Uterus (tissue), 4 donors: ENCODE measurements at places on chromosomes 12 and 14.
A peak's percentile ranks its signal among the peaks of the same experiment; 100 is the strongest.

DNA sequence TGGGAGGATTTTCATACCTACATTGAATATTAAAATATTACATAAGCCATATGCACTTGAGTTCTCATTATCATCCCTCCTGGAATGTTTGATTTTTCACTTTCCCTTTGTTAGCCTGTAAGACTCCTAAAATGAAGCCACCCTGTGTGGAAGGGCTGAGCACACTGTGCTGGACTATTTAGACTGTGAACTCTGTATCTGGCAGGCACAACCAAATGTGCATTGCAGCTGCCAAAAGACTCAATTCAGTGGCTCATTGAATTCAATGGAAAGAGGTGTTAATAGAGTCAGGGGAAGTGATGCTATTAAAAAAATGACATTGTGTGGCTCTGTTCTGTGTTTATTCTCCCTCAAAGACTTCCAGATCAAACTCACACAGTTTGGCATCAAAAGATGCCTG is 111.1 kb downstream of the SMOC1 start:
- H3K27me3 ChIP-seq, result no peaks in the 10 kb centered on the region
- no peaks in the 10 kb centered on the region for H3K36me3 ChIP-seq
- no peak overlapping the region for H3K4me3 ChIP-seq
- no peaks in the 10 kb centered on the region for H3K4me1 ChIP-seq
- DNase-seq, result no peak

DNA sequence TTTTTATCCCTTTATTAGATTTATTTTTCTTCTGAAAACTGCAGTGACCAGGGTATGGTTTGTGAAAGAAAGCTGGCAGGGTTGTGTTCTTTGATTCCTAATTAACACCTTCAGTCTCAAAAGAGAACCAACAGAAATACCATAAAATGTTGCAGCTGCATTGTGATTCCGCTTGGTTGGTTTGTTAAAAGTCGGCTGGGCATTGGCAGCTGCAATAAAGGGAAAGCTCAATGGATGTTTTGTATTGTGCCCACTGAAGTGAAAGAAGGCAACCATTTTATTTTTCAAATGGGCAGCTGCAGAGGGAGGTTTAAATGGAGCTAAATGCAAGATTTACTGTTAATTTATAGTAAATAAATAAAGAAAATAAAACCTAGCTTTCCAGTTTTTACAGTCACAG is 16.7 kb downstream of the LGR5 start:
- no peak overlapping the region for H3K4me3 ChIP-seq
- DNase-seq, result no peak
- H3K36me3 ChIP-seq, result no peaks in the 10 kb centered on the region
- H3K27me3 ChIP-seq, result peaks cover 3% of the 10 kb centered on the region

- H3K4me3 ChIP-seq, result no peak overlapping the region
- no peak overlapping the region for H3K27ac ChIP-seq
- H3K27me3 ChIP-seq, result no peaks in the 10 kb centered on the region
- DNase-seq, result no peak
- H3K4me1 ChIP-seq, result no peaks in the 10 kb centered on the region
These were observed 32.6 kb upstream of the ANO6 start for GRCh38 chr12:45183246-45183645.

- H3K36me3 ChIP-seq, result no peaks in the 10 kb centered on the region
- DNase-seq, result no peak
- no peaks in the 10 kb centered on the region for H3K4me1 ChIP-seq
- no peak overlapping the region for H3K4me3 ChIP-seq
- H3K27ac ChIP-seq, result no peak overlapping the region
These were observed 164.8 kb downstream of the AACS start for GRCh38 chr12:125229878-125230530.

GRCh38 chr14:53634793-53635192 is 321.8 kb downstream of the BMP4 start:
- H3K27me3 ChIP-seq, result no peaks in the 10 kb centered on the region
- H3K36me3 ChIP-seq, result no peaks in the 10 kb centered on the region

GRCh38 chr12:123671876-123672275 is 963 bp downstream of the TCTN2 start:
- DNase-seq, result no peak
- H3K27me3 ChIP-seq, result no peaks in the 10 kb centered on the region
- H3K4me3 ChIP-seq, result peak overlapping the region; percentile 94
- H3K27ac ChIP-seq, result no peak overlapping the region
- no peaks in the 10 kb centered on the region for H3K36me3 ChIP-seq

GRCh38 chr12:116368196-116369194 is 91.0 kb upstream of the MED13L start:
- no peak for DNase-seq
- no peaks in the 10 kb centered on the region for H3K27me3 ChIP-seq
- no peaks in the 10 kb centered on the region for H3K4me1 ChIP-seq
- H3K36me3 ChIP-seq, result no peaks in the 10 kb centered on the region

DNA sequence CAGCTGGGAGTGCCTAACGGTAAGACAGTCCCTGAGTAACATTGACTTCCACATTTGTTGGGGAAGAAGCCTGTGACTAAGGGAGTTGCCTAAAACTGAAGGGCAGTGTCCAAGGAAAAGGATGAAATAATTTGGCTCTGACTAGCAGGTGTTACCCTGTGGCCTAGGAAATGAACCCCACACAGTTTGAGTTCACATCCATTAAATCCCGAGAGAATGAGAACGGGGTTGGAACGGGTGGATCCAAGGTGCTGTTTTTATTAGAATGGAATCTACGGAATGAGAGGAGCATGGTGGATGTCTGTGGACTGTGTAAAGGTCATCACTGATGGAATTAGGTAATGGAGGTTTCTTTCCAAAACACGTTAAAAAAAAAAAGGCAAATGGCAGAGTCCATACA is 324.0 kb downstream of the MED13L start:
- no peak for DNase-seq
- no peak overlapping the region for H3K4me3 ChIP-seq
- H3K36me3 ChIP-seq, result no peaks in the 10 kb centered on the region
- no peak overlapping the region for H3K27ac ChIP-seq
- H3K27me3 ChIP-seq, result no peaks in the 10 kb centered on the region
